8988T (cell line): ENCODE measurements at places on chromosomes 5 and 9.
A peak's percentile ranks its signal among the peaks of the same experiment; 100 is the strongest.

- no peak for DNase-seq
Measured at GRCh38 chr5:52988335-52989024, 672 bp upstream of the ITGA2 start.

DNA sequence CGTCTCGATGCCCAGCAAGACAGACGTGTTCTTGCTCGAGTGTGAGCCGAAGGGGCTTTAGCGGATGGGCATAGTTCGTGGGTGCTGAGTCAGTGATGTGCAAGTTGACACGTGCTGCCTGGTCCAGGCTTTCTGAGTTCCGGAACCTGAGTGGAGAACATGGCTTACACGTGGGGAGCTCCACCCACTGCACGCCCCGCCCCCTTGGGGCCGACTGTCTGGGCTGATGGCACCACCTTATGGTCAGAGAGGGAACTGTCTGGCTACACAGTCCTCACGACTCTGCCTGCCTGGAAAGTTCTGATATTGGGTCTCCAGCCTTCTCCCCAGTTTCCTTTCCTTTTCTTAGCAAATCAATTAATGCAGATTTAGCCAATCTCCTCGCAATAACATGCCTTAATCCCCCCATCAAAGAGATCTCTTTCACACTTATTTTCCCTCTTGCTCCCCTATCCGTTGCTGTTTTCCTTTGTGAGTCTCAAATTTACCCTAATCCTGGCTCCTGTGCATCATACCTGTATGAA is 3.8 kb upstream of the STC2 start:
- DNase-seq = peak; percentile 99

GRCh38 chr5:96226941-96227552 is 206.0 kb downstream of the PCSK1 start:
- no peak for DNase-seq

- no peak for DNase-seq
Measured at GRCh38 chr9:2174306-2174705, 159.2 kb downstream of the SMARCA2 start.

DNA sequence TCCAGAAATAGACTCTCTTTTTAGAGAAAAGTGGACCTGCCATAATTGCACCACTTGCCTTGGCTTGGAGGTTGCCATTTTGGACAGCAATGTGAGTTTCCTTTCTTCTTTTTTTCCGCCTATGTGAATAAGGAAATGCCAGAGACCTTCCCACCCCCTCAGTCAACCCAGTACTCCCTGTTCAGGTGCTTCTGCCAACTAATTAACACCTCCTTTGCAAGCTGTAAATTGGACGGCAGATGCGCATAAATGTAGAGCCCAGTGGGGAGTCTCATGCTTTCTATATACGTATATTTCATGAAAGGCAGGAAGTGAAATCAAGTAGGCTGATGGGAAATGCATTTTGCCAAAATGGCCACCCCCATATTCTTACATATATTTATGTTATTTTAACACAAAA is 269.8 kb upstream of the RFX3 start:
- DNase-seq = no peak
